NCI-H1694 treated with DMSO at 0.1 percent for 48 hours (cell line): ENCODE measurements at places on chromosomes 1 and 21.

GRCh38 chr1:206703661-206704060 lies 19.0 kb downstream of the MAPKAPK2 start:
- no peak for DNase-seq

DNA sequence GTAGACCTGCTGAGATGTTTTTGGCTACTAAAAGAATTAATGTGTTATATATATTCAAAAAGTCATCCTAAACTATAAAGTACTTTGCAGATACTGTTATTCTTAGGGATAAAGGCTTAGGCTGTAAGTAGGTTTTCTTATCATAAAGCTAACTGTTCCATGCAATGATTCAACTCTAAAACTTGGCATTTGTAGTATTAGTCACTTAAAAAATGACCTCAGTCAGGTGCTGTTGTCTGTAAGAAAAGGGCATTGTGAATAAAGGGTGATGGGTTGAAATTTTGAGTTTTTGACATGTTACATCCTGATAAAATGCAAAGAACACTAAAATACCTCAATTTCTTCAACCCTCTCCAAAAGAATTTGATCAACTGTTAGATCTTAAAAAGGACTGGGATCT lies 32.9 kb downstream of the ADCY10 start:
- no peak for DNase-seq

DNA sequence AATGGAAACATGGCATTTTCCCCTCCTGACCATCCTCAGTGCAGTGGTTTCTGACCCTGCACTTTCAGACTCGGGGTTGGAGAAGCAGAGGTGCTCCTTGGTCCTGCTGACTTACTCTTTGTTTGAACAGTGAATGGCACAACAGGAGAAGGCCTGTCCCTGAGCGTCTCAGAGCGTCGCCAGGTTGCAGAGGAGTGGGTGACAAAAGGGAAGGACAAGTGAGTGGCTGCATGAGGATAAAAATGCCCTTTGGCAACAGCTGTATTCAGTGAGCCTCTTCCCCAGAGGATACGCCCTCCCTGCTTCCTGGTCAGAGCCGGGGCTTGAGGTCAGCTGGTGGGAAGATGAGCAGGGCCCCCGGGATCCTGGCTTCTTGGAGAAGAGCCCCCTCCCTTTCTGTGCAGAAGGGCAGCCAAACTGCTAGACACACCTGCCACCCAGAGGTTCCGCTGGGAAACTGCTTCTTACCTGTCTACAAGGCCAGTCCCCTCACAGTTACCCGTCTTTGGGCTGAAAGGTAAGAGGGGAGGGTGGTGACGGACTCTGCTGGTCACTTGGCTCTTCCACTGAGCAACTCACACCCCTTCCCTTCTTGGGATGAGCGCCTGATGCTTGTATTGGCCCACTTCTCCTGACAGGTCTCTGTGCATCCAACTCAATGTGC lies 16.6 kb downstream of the NPL start:
- no peak for DNase-seq

- DNase-seq: no peak
Measured at GRCh38 chr1:198290089-198290683, 133.4 kb downstream of the NEK7 start.

- DNase-seq: peak; percentile 53
Measured at GRCh38 chr1:210232511-210233215, at the start of gene SERTAD4. Gene SERTAD4 (plus strand): TSS chr1:210232796. CDS start chr1:210237961, 5,165 bp downstream.

DNA sequence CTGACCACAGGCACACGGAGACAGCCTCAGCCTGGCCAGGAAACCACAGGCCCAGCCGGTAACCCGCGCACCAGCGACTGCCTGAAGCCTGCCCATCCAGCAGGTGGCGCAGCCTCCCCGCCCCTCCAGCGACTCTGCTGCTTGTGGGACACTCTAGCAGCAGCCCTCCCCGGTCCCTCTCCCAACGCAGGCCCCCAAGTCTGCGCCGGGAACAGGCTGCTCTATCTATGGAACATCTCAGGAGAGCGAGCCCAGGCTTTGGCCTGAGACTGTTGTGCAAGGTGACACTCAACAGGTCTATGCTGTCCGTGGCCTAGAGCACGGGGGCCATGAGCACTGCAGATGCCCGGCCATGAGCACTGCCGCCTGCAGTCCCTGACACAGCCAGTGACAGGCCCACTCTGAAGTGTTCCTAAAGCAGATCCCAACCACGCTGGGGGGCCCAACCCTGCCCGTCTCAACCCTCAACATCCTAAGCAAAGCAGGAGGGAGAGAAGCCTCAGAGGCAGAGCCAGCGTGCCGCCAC lies 28.4 kb downstream of the WDR4 start:
- no peak for DNase-seq

DNA sequence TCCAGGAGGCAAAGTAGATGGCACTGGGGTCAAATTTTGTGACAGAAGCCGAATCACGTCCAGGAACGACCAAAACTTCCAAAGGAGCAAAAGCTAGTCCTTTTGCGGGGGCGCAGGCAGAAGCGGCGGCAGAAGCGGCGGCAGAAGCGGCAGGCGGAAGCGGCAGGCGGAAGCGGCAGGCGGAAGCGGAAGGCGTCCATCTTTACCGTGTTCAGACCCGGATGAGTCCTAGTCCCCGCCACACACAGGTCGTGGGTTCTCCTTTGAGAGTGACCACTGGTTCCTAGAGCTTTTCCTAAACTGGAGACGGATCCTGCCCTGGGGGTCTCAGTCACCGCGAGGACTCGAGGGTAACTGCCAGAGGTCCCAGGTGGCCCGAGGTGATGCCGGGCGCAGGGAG lies 53.6 kb downstream of the POFUT2 start:
- DNase-seq: no peak

DNA sequence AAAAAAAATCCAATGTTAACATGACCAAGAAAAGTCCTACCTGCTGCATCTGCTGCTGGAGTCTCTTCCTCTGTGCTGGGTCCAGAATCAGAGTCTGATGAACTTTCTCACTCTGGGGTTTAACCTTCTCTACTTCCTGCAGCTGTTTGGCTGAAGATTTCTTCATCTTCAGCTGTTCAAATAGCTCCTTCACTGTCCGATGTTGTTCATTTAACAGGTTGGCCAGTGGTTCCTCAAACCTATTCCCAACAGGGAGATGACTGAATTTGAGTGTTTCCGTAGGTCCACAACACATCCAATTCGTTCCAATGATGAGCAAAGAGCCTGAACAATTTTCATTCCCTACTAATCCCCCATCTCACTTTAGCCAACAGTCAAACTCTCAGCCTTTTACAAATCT lies 79.4 kb downstream of the GON4L start:
- no peak for DNase-seq

DNA sequence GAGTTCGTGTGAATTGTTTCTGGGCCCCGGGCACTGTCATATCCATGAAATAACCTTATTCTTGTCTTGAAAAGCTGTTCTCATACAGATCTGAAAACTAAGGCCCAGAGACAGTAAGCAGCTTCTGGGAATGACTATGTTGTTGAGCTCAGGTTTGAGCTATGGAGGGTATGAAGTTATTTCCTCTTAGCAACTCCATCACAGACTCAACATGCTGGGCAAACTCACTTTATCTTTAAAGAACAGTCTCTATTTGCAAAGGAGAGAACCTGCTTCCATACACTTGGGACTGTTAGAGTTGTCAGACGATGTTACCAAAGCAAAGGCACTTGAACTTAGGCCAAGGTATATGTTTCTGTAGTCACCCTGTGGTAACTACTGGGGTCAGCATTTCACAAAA lies 90.0 kb downstream of the GPR88 start:
- no peak for DNase-seq

GRCh38 chr1:6065093-6065858 lies 19.6 kb downstream of the KCNAB2 start:
- DNase-seq: no peak

DNA sequence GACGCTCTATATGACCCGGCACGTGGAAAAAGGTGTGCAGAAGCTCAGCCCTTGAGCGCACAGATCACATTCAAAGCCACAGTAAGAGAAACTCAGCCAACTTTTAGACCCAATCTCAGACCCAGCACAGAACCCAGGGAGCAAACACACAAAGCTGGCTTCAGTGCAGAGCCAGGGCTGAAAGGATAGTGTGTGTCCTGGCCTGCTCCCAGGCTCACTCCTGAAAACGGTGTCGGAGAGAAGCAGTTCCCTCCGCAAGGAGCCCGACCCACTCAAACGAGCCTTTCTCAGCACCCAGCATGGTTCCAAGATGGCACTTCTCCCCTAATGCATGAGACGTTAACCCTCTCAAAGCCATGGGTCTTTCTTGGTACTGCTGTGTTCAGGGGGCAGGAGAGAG lies 39.6 kb downstream of the CASZ1 start:
- no peak for DNase-seq

DNA sequence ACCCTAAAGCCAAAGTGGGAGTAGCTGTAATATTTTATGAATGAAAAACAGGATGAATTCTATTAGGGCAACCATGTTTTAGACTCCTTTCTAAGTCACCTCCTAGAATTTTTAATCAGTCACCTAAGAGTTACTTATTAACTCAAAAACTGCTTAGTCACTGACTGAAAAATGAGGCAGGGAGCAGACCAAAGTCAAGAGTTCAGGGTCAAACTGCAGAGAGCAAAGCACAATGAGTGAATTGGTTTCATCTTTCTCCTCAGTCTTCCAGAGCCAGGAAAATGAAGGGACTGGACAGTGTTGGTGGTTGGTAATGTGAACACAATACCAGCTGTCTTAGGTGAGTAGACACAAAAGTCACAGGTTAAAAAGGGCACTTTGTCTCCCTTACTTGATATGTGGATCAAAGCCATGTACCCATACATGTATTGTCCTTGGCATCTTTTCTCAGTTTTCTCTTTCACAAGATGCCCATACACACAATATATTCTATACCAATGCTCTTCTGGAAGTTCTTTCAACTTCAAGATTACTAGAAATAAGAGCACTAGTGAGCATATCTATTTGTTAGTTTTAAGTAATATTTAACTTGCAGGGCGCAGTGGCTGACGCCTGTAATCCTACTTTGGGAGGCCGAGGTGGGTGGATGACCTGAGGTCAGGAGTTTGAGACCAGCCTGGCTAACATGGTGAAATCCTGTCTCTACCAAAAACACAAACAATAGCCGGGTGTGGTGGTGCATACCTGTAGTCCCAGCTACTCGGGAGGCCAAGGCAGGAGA lies 42.2 kb downstream of the ATP1B1 start:
- DNase-seq: no peak

DNA sequence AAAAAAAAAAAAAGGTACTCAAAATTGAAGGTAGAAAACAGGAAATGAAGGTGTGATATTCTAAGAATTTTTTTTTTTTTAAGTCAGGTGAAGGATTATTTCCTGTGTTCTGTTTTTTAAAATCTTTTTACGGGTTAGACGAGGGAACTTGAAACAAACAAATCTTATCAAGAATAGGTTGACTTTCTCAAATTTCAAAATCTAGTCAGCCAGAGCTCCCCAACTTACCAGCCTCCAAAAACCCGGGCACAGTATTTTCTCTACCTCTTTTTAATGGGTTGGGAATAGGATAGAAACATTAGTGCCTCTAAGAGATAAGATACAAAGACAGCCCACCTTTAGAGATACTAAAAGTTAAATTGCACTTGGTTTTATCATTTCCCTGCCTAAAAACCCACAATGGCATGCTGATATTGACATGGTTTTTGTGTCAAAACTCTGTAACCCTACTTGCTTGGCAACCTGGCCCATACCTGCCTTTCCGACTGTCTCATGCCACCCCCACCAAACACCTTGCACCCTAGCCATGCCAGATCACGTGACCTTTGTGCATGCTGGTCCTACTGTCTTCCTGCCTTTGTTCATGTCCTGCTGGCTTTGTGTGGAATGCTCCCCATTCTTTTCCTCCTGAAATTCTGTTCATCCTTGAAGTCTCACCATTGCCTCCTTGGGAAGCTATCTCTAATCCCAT lies 4.2 kb downstream of the RCAN3 start:
- DNase-seq: no peak

DNA sequence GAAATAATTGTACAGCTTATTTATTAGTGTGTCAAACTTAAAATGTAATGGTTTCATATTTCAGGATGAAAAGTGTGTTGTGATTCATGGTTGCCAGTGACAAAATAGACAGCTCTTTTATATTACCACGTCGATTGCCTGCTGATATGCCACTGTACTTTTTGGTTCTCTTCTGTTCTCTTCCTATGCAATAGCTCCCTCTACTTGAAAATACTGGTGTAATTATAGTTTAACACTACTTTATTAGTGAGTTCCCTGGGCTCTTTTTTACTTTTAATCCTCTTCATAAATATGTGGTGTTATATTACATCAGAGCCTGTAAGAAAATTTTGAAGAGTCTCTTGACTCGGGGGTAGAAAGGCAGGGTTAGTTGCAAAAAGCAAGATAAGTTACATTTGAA lies 111.3 kb downstream of the PATJ start:
- DNase-seq: peak; percentile 55

DNA sequence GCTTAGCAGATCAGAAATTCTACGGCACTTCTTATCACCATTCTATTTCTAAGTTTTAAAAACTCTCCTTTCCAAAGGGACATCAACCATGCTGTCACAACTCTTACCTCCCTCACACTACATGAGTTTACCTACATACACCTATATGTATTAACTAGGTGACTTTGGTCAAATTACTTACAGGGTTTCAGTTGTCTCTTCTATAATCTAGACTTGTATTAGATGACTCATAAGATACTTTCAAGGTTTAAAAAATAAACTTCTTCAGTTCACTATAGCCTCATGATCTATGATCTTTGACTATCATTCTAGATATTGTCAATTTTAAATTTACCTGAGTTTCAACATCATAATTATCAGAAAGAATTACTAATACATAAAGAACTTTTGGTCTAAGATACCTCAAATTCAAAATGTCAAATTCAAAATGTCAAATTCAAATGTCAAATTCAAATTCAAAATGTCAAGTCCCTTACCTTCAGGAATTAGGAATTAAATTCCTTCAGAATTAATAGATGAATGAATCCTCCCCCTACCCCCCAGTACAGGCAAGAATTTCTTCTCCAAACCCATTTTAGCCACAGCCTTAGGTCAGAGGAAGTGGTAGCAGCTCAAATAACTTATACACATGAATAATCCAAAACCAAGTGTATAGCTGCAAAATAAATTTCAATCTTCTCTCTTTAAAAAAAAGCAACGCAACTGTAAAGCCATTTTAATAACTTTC lies 31.1 kb downstream of the OTUD7B start:
- DNase-seq: no peak

- DNase-seq: peak; percentile 85
Measured at GRCh38 chr1:232550007-232550406, 79.9 kb downstream of the SIPA1L2 start.

- DNase-seq: no peak
Measured at GRCh38 chr1:2441746-2442145, 29.4 kb upstream of the PEX10 start.

GRCh38 chr1:39894884-39895495 lies 6.7 kb downstream of the MYCL start:
- DNase-seq: no peak
